ENCODE measurements at places on chromosomes 3 and 15.

DNA sequence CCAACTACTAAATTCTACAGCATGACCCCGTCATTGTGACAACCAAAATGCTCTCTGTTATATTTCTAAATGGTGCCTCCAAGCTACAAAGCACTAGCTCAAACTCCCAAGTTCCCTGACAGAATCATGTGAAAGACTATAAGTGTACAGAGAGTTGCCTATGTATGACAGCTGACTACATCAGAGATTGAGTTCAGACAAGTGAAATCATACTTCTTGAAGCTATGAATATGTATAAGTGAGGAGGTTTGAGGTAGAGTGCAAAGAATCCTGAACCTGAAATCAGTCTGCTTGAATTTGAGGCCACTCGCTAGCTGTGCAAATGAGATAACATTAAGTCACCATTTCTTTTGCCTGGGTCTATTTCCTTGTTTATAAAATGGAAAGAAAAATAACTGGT lies 63.9 kb upstream of the TP63 start:
- DNase-seq: no peak

- no peak for DNase-seq
These were observed 121.4 kb downstream of the FAM43A start for GRCh38 chr3:194806991-194807630.

GRCh38 chr15:45434078-45434567 lies 55.8 kb upstream of the GATM start:
- no peak for DNase-seq

DNA sequence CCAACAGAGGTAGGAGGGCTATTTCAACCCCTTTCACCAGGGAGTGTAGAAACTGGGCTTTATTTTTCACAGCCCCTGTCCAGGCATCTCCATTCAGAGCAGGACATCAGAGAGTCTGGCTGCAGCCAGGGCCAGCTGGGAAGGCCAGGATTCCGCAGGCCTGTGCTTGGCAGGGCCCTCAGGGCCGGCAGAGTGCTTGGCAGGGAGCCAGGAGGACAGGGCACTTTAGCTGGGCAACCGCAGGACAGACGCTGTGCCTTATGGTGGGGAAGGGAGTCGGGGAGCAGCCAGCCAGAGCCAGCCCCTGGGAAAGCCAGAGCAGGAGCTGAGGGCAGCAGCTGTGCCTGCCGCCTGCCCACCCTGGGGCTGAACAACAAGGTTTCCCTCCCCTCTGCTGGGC lies 34.5 kb upstream of the IQCF6 start:
- peak; percentile 23 for DNase-seq

- DNase-seq: no peak
These were observed 8.2 kb downstream of the PRKCD start for GRCh38 chr3:53169045-53169831.

DNA sequence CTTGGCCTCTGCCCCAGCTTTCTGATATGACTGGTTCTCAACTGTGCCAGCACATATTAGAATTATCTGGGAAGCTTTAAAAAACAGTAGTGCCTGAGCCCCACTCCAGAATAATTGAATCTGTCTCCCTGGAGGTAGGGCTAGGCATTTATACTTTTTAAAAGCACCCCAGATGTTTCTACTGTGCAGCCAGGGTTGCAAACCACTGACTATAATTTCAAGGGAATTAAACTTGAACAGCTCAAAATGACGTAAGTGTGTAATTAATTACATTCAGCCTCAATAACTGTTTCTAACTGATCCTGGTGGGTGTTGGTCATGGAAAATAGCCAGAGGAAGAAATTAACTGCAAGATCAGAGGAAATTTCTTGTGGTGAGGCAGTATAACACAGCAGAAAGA lies 4.4 kb upstream of the IRAK2 start:
- DNase-seq: no peak
